ENCODE measurements at places on chromosomes 11 and 22.

GRCh38 chr22:46250783-46251125 is 661 bp upstream of the CDPF1 start:
- DNase-seq, result no peak

- DNase-seq, result no peak
Measured at GRCh38 chr11:131644204-131644795, 273.9 kb downstream of the NTM start.

DNA sequence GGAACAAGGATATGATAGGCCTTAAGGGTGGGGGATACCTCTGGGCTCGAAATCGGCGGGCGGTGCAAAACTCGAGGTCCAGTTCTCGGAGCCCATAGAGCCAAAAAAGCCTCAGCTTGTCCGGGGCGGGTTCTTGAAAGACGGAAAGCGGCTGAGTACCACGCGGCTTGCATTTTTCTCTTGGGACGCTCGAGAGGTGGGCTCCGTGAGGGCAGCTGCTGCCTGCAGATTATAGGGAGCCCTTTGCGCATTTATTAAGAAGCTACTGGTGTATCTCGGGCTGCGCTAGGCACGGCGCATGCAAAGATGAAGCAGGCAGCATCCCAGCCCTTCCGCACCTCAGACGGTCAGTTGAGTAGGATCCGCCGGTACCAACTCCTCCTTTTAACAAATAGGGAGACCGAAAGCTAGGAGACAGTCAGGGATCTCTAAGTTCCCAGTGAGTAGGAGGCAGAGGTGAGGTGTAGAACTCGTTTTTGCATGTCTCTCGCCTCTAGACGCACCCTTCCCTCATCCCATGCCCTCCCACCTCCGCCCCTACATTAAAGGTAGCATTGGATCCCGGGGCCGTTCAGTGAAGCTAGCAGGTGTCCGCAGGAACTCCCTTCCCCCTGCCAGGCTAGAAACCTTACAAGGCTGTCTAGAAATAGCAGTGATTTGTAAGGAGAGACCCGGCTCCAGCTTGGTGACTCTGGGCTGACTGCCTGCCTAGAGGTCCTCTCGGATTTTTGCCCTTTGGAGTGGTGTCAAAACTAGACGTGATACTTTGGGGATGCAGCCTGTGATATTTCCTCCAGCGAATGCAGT is 768 bp downstream of the LDHA start:
- no peak for DNase-seq

- DNase-seq, result no peak
Measured at GRCh38 chr22:40676644-40677043, 2.6 kb upstream of the MCHR1 start.

- DNase-seq, result no peak
Measured at GRCh38 chr22:30880847-30881246, 87.7 kb downstream of the MORC2 start.

DNA sequence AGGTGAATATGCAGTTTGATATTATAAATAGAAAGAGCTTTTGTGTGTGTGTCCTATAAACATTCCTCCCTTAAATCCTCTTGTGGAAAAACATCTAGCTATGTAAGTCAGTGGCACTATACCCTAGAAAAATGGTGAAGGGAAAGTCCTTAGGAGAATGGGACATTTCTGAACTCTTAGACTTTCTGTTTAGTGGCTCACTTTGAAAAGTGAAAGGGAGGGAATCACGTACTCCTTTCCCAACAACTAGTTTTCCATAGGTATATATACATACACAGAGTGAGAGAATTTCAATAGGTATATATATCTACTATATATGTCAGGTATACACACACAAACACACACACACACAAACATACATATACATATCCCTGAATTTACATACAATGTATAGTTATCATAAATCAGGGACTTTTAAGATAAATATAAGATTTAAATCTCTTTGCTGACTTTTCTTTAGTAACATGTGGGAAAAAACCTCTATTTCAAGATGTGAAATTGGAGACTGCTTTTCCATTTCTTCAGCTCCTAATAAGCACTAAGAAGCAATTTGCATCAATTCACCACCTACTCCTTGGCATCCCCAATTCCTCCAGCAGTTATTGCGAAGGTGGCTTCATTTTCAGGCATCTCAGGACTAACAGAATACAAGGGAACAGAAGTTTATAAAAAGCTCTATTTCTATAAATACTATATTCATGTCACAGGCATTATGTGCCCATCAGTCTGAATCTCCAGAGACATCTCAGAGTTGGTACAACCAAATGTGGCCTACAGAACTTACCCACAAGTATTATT is 13.5 kb upstream of the DDX17 start:
- DNase-seq, result no peak

- DNase-seq, result no peak
Measured at GRCh38 chr22:22032099-22032905, 49.7 kb upstream of the TOP3B start.

DNA sequence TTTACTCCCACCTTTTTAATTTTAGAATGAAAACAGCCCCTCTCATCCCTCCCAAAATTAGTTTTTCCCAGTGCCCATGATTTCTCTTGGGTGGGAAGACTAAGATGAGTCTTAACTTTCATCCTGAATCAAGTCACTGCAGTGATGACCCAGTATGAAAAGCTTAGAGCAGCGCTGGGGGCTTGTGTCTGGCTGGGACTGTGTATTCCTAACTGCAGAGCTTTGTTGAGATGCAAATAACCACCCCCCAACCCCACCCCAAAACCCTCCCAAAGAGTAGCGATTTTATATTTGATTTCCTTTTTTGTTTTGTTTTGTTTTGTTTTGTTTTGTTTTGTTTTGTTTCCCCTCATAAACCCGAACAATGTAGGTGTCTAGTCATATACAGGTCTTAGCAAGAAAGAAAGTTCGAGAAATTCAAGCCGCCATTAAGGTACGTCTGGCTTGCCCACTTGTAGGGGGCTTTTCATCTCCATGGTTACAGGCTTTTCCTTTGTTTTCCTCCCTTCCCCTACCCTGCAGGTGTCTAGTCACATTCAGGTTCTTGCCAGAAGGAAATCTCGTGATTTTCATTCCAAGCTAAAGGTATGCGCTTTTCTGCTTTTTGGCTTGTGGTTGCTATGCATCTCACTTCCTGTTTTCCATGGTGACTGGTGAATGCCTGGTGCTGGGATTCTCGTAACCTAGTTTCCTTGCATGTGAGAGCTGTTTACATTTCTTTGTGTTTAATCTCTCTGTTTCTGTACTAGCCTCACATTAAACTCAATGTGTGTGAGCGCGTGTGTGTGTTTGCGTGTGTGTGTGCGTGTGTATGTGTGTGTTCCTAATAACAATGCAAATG is 144.6 kb upstream of the RASSF10 start:
- no peak for DNase-seq

DNA sequence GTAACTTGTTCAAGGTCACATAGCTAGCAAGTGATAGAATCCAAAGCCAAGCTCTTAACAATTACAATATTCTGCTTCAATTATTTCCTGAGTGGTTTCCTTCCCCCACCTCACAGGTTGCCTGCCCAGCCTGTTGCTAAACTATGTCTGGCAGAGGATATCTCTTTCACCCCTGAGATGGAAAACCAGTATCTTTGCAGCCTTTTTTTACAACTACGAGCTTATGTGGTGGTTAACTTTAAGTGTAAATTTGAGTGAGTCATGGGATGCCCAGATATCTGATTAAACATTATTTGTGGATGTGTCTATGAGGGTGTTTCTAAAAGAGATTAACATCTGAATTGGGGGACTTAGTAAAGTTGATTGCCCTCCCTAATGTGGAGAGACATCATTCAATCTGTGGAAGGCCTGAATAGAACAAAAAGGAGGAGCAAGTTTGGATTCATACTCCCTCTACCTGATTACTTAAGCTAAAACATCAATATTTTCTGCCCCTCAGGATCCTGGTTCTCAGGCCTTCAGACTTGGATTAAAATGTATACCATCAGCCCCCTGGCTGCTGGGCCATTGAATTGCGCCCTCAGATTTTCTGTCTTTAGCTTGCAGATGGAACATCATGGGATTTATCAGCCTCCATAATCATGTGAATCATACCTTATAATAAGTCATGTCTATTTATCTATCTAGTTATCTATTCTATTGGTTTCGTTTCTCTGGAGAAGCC is 911.9 kb downstream of the METTL15 start:
- no peak for DNase-seq

- DNase-seq, result no peak
Measured at GRCh38 chr11:12247543-12248254, 129.7 kb upstream of the PARVA start.

GRCh38 chr11:85766721-85767161 is 44.2 kb downstream of the SYTL2 start:
- no peak for DNase-seq

GRCh38 chr11:128837627-128838026 is 29.5 kb downstream of the KCNJ1 start:
- no peak for DNase-seq

DNA sequence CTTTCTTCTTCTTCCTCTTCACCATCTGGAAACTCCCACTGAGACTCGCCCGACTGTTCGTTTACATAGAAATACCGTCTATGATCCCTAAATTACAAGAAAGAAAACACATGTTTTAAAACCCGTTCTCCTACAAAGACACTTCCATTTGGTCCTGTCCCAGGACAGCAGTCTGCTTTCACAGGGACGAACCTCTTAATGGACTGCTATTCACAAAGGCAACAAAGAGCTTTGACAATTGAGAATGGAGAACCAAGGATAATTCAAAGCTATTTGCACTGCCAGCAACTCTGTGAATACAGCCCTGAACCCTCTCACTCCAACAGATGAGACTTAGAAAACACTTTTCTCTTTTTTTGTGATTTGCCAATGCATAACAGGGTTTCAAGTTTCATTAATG is 16.3 kb upstream of the AGBL2 start:
- no peak for DNase-seq

DNA sequence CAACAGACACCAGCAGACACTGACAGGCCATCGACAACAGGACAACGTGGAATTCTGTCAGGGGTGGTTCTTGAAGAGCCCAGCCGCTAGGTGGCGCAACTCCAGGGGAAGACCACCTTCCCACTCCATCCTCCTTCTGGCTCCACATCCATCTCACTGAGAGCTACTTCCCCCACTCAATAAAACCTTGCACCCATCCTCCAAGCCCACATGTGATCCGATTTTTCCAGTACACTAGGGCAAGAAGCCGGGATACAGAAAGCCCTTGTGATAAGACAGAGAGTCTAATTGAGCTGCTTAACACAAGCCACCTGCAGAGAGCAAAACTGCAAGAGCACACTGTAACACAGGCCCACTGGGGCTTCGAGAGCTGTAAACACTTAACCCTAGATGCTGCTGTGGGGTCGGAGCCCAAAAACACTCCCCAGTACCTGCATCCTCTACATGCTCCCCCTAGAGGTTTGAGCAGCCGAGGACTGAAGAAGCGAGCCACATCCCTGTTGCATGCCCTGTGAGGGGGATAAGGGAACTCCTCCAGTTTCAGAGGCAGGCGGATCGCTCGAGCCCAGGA is 11.5 kb upstream of the RAB39A start:
- DNase-seq, result no peak

- no peak for DNase-seq
Measured at GRCh38 chr11:114194702-114195101, 101.5 kb upstream of the NNMT start.

GRCh38 chr11:111663820-111664219 is 61.6 kb downstream of the SIK2 start:
- DNase-seq, result no peak

- no peak for DNase-seq
Measured at GRCh38 chr11:28939381-28939780, 831.2 kb downstream of the METTL15 start.

Data from NCI-H1694 treated with DMSO at 0.1 percent for 48 hours (cell line).